LHCN-M2 (cell line): ENCODE measurements at places on chromosomes 1 and 21.

- peak; percentile 45 for DNase-seq
These were observed 2.5 kb upstream of the TFAP2E start for GRCh38 chr1:35570589-35571137.

GRCh38 chr1:226588484-226588883 lies 39.9 kb downstream of the STUM start:
- DNase-seq = no peak

GRCh38 chr1:204713541-204713940 lies 28.0 kb upstream of the LRRN2 start:
- DNase-seq = no peak

- peak; percentile 21 for DNase-seq
These were observed 22.9 kb upstream of the SLC19A2 start for GRCh38 chr1:169508432-169509338.

DNA sequence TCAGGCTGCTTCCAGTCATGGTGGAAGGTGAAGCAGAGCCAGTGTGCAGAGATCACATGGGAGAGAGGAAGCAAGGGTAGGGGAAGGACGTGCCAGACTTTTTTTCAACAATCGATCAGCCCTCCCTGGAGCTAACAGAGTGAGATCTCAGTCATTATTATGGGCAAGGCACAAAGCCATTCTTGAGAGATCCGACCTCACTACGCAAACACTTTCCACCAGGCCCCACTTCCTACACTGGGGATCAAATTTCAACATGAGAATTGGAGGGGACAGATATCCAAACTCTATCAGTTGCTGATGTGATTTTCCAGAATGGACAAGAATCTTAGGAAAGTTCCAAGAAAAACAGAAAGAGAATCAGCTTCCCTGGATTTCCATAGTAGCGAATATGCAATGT lies 60.5 kb downstream of the BACE2 start:
- DNase-seq = no peak
